ENCODE measurements at places on chromosomes 2 and 18. TPM values are rescaled to one million over a fixed set of nuclear protein-coding genes. Genes with fewer than 3 reads are reported as not detected.

DNA sequence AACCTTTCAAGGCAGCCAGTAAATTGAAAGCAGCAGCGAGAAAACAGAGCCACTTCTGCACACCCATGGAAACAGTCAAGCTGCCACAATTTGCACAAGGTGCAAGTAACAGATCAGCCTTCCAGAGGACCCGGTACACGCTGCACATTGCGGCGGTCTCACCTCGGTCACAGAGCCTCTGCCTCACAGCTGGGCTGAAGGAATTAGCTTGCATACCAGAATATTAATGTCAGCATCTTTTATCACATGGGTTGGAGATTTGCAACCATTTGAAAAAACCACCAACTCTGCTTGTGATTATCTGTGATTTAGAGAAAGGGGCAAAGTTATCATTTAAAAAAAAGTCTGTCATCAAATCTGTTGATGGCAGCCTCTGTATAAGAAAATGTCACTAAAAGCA is 330.5 kb upstream of the TCF4 start:
- no peak overlapping the region for H3K27ac ChIP-seq
- H3K4me3 ChIP-seq: no peak overlapping the region
- H3K27me3 ChIP-seq: no peaks in the 10 kb centered on the region
- peaks cover 6% of the 10 kb centered on the region for H3K36me3 ChIP-seq
- DNase-seq: no peak

GRCh38 chr2:143960177-143960576 is 559.7 kb downstream of the ZEB2 start:
- no peaks in the 10 kb centered on the region for H3K4me1 ChIP-seq
- H3K27ac ChIP-seq: no peak overlapping the region
- DNase-seq: no peak
- H3K36me3 ChIP-seq: no peaks in the 10 kb centered on the region
- no peaks in the 10 kb centered on the region for H3K27me3 ChIP-seq

GRCh38 chr2:64319896-64320295 is 134.1 kb upstream of the LGALSL start:
- H3K4me3 ChIP-seq: no peak overlapping the region
- peaks cover 6% of the 10 kb centered on the region for H3K4me1 ChIP-seq
- H3K36me3 ChIP-seq: no peaks in the 10 kb centered on the region
- no peak for DNase-seq
- no peak overlapping the region for H3K27ac ChIP-seq

DNA sequence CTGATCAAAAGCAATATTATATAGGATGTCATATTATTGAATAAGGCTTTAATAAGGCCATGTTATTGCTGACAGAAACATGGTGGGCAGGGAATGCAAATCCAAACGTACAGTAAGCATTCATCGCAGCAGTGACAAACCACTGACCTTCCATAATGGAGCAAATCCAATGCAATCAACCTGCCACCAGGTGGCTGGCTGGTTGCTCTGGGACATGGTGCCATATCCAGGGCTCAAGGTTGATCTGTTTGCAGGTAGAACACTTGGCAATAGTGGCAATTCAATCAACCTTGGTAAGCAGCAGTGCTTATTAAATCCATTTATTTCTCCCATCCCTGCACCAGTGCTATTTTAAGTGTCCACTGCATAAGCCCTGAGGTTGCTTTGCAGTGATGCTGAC is 75.4 kb downstream of the CERKL start:
- no peak overlapping the region for H3K27ac ChIP-seq
- DNase-seq: no peak
- no peaks in the 10 kb centered on the region for H3K36me3 ChIP-seq
- H3K4me1 ChIP-seq: peaks cover 5% of the 10 kb centered on the region
- H3K4me3 ChIP-seq: no peak overlapping the region

- H3K27ac ChIP-seq: no peak overlapping the region
- peaks cover 16% of the 10 kb centered on the region for H3K36me3 ChIP-seq
- no peak for DNase-seq
- H3K27me3 ChIP-seq: no peaks in the 10 kb centered on the region
- no peak overlapping the region for H3K4me3 ChIP-seq
These were observed 67.3 kb downstream of the RHBDD1 start for GRCh38 chr2:226903179-226903578.

Gene NCKAP5
- 7.7 TPM for total RNA-seq

Gene STPG4
- total RNA-seq: not detected

GRCh38 chr18:4637876-4638275 is 182.8 kb upstream of the DLGAP1 start:
- H3K27me3 ChIP-seq: peaks cover 17% of the 10 kb centered on the region
- H3K4me3 ChIP-seq: no peak overlapping the region
- H3K27ac ChIP-seq: no peak overlapping the region
- DNase-seq: no peak
- peaks cover 6% of the 10 kb centered on the region for H3K4me1 ChIP-seq

- no peak overlapping the region for H3K4me3 ChIP-seq
- H3K27me3 ChIP-seq: no peaks in the 10 kb centered on the region
- peak overlapping the region; percentile 23 for H3K27ac ChIP-seq
- H3K36me3 ChIP-seq: no peaks in the 10 kb centered on the region
- H3K4me1 ChIP-seq: peaks cover 11% of the 10 kb centered on the region
These were observed 47.5 kb upstream of the STAM2 start for GRCh38 chr2:152222975-152223637.
